NCI-H2029 treated with DMSO at 0.1 percent for 48 hours (cell line): ENCODE measurements at places on chromosomes 6 and 20.

- no peak for DNase-seq
Measured at GRCh38 chr20:54002056-54002575, 68.3 kb downstream of the BCAS1 start.

DNA sequence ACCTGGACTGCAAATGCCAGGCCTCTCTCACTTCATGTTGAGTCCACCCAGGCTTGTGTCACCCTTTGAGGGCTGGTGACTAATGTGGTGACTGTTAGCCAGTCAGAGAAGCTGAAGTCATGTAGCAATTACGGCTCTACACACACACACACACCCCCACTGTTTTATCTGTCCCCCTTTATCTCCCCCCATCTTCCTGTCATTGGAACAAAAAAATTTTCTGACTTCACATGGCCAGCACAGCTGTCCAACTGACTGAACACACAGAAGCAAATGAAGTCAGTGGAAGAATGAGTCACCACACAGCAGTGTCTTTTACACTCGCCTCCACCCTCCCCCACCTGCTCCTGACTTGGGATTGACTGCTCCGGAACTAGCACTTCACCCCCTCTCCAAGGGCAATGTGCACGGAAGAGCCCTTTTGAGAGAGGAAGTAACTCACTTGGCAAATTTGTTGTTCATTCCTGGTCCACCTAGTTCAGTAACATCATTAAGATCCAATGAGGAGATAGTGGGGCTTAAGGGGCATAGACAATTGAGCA, 198.0 kb downstream of the RNF144B start:
- no peak for DNase-seq

DNA sequence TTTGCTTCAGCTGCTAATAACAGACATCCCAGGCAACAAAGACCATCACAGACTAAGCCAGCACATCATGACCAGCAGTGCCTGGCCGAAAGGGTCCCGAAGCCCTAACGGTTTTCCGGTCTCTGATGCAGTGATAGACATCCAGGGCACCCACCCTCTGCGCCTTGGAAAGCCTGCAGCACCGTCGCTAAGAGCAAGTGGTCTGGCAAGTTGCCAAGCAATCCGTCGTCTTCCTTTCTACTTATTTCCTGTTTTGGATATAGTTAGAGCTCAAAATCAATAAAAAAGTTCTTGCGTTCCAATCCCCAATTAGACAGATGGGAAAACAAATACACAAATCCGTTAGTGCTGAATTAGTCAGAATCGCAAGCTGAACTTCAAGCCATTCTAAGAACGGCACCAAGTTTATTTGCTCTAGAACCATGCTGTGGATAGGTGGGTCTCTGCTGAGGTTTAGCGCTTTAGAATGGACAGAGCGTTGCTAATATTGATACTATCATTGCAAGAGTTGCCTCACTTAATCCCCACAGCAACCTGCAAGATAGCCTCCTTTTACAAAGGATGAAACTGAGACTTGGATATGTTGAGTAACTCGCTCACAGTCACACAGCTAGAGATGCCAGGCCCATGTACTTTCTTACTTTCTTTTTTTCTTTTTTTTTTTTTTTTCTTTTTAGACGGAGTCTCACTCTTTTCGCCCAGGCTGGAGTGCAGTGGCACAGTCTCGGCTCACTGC, 163.3 kb upstream of the SNX9 start:
- DNase-seq = no peak

DNA sequence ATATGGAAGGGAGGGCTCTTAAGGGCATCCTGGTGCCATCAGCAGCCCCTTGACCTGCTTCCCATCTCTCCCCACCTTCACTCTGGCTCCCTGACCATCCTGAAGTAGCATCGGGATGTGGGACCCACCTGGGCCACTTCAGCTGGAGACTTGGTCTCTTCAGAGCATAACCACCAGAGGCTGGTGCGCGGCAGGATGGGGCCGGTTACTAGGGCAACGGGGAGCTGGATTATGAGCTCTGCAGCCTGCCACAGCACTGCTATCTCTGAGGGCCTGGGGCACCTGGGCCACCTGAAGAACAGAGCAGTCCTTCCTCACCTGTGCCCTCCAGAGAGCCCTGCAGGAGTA, 79.7 kb downstream of the SYNJ2 start:
- DNase-seq = no peak

DNA sequence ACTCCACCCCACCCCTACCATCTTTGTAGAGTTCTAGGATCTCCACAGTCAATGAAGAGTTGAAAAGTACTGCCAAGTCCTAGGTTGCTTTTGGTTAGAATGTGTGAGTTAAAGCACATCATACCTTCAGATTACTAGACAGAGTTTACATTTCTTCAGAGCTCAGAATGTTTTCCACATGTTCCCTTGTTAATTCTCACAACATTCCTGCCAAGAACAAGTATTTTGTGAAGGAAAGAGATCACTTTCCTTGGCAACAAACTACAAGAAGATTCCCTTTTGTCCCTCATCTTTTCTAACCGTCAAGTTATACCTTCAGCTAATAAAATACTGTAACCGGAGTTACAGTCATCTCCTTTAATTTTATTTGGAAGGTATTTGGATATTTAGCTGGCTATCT, 266.8 kb downstream of the ZFAND3 start:
- no peak for DNase-seq

DNA sequence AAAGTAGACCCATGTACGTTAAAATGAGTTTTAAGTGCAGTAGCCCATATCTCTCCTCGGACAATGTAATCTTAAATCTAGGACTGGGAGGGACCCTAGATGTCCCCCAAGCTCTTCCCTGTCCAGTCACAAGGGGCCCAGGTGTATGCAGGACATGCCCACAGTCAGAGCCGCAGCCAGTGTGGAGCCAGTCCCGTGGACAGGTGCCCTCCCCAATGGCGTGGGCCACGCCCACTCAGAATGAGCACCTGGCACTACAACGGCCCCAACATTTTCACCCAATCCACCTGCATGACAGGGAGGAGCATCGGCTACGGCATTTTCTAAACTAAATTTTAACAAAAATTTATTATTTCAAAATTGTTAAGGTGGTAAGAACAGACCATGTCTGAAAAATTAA, 53.2 kb downstream of the WDR27 start:
- DNase-seq = no peak

DNA sequence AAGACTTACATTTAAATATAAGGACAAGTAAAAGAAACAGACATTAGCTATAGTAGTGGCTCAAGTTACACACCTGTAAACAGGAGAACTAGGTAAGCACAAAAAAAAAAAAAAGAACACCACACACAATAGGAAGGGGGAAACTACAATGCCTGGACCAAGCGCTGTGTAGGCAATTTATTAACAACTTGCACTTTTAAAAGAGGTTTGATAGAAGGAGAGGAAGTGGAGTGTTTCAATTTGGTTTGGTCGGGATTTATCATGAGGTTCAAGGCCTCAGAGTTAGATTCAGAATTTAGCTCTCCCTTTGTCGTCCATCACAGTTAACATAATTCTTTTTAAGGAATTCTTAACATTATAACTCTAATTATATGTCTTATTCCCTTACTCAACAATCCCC, 1.1 kb upstream of the USP49 start:
- no peak for DNase-seq

GRCh38 chr6:160226118-160226591, 32.5 kb downstream of the SLC22A2 start:
- no peak for DNase-seq

DNA sequence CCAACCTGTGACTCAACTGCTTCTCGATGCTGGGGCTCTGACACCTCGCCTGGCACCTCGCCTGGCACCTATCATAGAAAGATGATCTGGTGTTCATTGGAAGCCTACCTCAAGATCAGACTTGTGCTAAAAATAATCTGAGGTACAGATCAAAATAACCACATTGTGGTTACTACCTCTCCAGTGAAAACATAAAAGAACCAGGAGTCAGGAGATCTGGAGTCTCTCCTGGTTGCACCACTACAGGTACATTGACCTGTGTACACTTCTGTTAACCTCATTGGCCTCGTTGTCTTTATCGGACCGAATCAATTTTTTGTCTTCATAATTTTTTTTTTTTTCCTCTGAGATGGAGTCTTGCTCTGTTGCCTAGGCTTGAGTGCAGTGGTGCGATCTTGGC, 695.9 kb downstream of the HDGFL1 start:
- DNase-seq = no peak

DNA sequence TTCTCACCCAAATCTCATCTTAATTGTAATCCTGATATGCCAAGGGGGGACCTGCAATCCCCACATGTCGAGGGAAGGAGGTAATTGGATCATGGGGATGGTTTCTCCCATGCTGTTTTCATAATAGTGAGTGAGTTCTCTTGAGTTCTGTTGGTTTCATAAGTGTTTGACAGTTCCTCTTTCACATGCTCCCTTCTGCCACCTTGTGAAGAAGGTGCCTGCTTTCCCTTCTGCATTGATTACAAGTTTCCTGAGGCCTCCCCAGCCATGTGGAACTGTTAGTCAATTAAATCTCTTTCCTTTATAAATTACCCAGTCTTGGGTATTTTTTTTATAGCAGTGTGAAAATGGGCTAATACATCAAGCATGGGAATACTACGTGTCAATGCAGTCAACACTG, 925.0 kb upstream of the MAN1A1 start:
- DNase-seq = no peak
